ENCODE measurements at places on chromosomes 7 and 10.

DNA sequence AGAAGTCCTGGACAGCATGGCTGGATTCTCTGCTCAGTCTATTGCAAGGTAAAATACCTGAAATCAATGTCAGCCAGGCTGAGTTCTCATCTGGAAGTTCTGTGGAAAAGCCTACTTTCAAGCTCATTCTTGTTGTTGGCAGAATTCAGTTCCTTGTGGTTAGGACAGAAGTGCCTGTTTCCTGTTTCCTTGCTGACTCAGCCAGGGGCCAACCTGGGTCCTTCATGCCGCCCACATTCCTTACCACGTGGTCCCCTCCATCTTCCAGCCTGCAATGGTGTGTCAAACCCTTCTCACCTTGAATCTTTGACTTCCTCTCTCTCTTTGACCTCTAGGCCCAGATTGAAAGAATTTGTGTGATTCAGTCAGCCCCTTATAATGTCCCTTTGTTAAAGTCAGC, 197.1 kb upstream of the STK17A start:
- DNase-seq, result no peak

DNA sequence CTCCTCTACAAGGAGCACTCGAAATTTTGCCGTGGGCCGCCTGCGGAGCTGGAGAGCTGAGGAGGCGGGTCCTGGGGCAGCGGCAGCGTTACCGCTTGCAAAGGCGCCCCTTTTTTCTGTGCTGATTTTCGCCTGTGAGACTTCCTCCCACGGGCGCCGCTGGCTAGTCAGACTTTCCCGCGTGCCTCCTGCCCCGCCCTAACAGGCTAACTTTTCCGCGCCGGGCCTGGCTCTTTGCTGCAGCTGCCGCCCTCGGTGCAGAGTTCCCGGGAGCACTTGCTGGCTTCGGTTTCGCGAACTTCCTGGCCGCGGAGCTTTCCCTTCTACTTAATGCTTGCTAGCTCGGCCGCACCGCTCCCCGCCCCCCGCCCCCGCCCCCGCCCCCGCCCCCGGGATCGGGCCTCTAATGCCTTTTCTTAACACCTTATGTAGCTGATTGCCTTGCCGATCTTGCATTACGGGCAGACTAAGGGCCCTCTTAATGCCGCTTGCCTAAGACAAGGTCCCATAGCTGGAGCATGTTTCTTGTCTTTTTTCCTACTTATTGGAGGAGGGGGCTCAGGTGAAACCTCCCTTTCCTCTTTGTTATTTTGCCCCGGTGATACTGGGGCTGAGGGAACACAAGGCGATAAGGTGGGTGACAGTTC, 37.9 kb upstream of the RASGEF1A start:
- no peak for DNase-seq

- no peak for DNase-seq
Measured at GRCh38 chr7:134724606-134725005, 54.8 kb upstream of the CALD1 start.

- DNase-seq, result no peak
Measured at GRCh38 chr10:14565199-14565598, 209.5 kb downstream of the FAM107B start.

DNA sequence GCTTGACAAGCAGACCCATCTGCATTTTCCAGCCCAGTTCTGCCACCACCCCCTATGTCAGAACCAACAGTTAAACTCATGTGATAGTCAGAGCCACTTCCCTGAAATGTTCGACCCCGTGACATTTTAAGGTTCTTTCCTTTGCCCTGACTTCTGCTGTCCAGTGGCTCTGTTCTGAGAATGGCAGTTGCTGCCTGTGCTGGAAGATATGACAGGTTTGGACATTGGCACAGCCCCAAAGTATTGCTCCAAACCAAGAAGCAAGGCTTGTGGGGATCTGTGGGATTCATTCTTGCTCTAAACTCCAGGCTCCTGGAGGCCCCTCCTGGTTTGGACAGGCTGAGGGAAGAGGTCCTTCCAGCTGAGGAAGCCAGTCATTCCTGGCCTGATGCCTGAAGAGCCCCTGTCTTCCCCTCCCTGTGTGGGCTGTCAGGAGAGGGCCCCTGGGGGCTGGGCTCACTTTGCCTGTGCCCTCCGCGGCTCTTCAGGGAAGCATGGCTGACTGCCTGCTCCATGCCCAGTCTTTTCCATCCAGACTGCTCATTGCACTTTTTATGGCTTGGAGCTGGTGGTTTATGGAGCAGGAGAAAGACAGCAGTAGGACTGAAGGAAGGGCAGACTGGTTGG, 138.0 kb downstream of the CDH23 start:
- DNase-seq, result no peak

Measured in GM04503 (cell line).